ENCODE measurements at places on chromosomes 16 and 17.

- no peak for DNase-seq
Measured at GRCh38 chr17:31392002-31392855, 754 bp downstream of the RAB11FIP4 start.

- DNase-seq = no peak
Measured at GRCh38 chr16:67441271-67441753, 10.4 kb downstream of the HSD11B2 start.

DNA sequence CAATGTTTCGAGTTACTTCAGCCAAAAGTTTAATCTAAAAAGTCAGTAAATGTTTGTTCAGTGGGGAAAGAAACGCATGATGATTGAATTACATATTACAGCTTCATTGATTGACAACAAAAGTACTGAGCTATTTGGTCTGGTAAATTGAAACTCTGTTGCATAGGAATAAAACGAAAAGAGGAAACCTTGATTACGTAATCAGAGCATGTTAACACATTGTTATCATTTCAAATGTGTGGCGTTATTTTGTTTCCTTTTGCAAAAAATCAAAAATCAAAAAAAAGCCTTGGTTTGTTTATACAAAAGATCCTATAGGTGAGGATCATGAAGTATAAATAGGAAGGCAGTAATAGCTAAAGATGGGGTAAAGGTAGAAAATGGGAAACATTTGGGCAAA is 19.5 kb upstream of the CA10 start:
- DNase-seq = no peak

GRCh38 chr17:9204637-9205329 is 183.5 kb downstream of the NTN1 start:
- DNase-seq = no peak

DNA sequence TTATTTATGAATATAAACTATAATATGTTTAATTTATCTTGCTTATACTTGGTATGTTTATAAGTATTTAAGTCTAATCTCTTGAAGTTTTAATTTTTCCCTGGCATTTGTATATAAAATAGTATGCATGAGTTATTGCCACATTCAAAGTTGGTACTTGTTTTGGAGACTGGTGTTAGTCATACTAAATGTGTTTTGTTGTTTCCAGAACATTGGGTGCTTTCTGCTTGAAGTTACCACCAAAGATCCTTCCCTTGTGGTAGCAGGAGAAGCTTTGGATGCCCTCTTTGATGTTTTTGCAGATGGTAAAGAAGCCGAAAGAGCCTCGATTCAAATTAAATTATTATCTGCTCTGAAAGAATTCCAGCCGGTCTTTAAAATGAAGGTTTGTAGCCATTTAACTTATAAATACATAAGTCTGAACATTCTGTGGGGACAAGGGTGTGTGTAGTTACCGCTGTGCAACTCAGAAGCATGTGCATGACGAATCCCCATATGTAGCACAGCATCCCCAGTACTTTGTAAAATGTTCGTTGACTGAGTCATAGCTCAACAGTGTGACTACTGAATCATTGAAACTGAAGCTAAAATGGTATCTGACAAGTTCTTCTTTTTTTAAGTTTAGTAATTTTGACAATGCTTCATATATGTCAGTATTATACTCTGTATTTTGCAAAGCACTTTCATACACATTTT is 36.4 kb downstream of the HEATR3 start:
- peak; percentile 84 for DNase-seq

- peak; percentile 3 for DNase-seq
Measured at GRCh38 chr17:69997332-69997731, 77.7 kb upstream of the KCNJ16 start.

GRCh38 chr16:79751471-79752184 is 151.1 kb upstream of the MAF start:
- peak; percentile 44 for DNase-seq

GRCh38 chr16:22265351-22265750 is 31.9 kb upstream of the POLR3E start:
- no peak for DNase-seq

DNA sequence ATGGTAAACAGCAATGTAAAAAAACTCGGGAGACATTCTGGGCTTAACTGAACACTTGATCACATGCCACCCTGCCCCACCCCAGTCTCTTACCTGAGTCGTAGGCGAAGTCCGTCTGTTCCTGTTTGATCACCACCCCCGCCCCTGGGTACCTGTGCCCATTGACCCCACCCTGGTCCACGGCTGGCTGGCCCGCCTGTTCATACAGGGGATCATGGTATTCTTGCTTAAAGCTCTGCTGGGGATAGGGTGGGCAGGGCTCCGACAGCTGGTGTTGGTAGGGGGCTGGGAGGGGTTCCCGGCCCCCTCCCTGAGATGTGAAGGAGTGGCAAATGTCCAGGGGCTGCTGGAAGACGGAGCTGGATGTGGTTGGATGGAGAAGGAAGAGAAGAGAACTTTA is 13.6 kb downstream of the ETV4 start:
- no peak for DNase-seq

- DNase-seq = no peak
Measured at GRCh38 chr17:19759568-19760549, 11.8 kb upstream of the ALDH3A1 start.

DNA sequence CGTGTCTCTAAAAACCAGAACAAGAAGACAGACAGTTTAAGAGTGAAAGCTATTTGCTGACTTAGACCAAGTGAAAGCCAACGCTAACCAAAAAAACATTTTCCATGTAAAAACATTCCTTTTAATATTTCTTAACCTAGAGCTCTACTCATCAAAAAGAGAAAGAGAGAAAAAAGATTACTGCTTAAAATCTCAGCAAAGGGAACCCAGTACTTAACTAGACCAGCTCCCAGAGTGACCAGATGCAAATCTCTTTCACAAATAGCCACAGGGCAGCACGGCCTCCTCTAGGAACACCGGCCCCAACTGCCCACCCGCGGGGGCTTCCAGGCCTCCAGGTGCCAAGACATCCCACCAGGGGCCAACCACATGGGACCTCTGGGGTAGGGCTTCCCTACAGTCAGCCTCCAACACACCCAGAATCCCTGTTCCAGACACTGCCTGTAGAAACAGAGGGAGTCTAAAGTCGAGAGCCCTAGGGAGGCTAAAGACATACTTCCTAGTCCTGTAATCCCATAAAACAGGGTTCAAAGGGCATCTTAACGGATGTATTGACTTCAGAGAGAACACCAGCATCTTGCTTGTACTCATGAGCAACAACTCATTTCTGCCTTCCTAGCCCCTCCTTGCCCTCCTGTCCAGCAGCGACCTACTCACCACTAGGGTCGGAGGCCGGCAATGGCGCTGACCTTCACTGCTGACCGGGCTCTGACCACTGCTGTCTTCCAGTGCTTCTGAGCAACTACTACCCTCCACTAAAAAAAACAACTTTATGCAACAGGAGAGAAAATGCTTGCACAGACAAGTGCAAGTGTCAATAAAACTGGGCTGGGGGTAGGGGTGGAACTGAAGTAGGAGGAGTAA is 21.3 kb downstream of the ZCCHC14 start:
- DNase-seq = no peak

- DNase-seq = peak; percentile 5
Measured at GRCh38 chr17:58487589-58488427, at the start of gene HSF5. Gene HSF5 (minus strand): TSS chr17:58488408. CDS start chr17:58488274, 134 bp downstream.

- DNase-seq = no peak
Measured at GRCh38 chr16:8714174-8714573, 39.8 kb downstream of the ABAT start.

- DNase-seq = no peak
Measured at GRCh38 chr17:34246446-34246845, 8.6 kb upstream of the CCL2 start.

DNA sequence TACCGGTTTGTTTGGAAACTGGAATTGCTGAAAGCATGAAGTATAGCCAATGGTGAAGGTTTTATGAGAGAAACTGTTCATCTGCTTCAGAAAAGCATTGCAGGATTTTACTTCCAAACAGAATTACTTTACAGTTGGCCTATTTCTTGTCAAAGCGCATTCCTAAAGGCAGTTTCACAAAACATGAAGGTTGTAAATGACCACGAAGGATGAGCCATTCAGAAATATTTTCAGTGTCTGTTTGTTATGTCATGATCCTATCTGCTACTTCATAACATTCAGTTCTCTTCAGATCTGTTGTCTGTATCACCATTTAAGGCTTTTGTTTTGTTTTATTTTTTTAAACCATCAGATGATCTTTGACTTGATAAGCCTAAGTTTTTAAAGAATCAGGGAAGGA is 45.7 kb downstream of the AATF start:
- DNase-seq = peak; percentile 71

DNA sequence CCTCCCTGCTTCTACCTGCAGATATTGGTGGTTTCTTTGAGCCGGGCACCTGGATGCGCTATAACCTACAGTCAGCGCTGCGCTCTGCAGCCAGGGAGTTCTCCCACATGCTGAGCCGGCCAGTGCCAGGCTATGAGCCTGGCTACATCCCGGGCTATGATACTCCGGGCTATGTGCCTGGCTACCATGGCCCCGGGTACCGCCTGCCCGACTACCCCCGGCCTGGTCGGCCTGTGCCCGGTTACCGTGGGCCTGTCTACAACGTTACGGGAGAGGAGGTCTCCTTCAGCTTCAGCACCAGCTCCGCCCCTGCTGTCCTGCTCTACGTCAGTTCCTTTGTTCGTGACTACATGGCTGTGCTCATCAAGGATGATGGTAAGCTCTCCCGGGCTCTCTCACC is 13.2 kb downstream of the CNTNAP1 start:
- DNase-seq = no peak

- no peak for DNase-seq
Measured at GRCh38 chr16:85424260-85425073, 188.7 kb upstream of the GSE1 start.

- DNase-seq = no peak
Measured at GRCh38 chr17:47214931-47215330, 5.8 kb downstream of the MYL4 start.

- no peak for DNase-seq
Measured at GRCh38 chr17:9208381-9209105, 187.2 kb downstream of the NTN1 start.

DNA sequence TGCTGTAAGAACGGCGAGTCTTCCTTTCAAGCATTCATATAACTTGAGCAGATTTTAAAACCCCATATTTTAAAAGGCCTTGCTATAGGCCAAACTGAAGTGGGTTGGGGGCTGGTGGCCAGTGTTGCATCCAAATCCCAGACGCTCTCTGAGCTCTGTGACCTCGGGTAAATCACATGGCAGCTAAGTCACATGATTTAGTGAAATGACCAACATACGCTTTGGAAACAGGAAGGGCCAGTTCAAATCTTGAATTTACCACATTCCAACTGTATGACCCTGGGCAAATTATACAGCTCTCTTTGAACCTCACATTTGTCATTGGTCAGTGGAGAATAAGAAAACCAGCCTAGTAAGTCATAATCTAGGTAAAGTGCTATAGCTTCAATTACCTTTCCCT is 519.3 kb downstream of the HAPSTR1 start:
- DNase-seq = no peak

DNA sequence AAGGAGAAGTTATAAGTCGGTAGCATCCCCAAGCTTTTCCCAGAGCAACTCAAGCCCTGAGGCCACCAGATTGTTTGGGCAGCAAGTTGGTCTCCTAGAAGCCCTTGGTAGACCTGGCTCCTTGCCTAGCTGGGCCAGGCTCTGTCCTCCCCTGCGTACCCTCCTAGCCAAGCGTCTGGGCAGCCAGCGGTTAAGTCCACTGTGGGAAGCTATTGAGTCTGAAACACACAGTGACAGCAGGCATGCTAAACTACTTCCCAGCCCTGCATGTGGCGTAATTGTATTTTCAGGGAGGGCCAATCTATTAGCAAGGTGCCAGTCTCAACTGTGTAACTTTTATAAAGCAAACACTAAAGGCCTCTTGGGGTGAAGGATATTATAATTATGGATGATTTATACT is 419.1 kb upstream of the RBFOX1 start:
- DNase-seq = no peak

- DNase-seq = no peak
Measured at GRCh38 chr16:67158637-67159600, 790 bp downstream of the TRADD start.

- peak; percentile 63 for DNase-seq
Measured at GRCh38 chr17:62617894-62618472, 9.5 kb upstream of the MRC2 start.

- peak; percentile 69 for DNase-seq
Measured at GRCh38 chr17:5832886-5833285, 237.3 kb upstream of the WSCD1 start.

DNA sequence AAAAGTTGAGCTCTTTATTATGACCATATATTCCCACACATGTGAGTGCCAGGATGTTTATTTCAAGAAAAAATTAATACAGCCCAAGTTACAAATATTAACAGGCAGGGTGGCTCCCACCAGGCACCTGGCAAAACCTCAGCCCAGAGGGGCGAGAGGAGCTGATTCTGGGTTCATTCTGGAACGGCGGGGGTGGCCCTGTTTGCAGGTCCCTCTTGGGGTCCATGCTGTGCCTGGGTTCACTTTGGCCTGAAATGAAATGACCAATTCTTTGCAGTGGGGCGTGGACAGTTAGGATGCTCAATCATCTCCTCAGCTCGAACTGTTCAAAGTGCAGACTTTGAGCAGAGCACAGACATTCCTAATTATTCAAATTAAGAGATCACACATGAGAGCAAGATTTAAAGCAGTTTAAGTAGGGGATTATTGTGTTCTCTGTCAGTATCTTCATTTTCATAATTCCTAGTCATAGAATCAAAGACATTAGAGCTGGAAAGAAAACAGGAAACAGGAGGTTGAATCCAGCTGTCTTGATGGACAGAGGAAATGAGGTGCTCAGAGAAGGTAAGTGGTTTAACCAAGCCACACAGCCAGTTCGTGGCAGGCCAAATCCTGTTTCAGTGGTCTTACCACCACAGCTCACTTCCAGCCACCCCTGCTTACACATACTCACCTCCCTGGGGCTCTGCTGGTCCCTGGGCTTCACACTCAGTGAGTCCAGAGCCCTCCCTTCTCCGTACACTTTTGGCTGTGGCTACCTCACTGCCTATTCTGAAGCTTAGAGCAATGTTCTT is 363.9 kb upstream of the TNRC6C start:
- no peak for DNase-seq

DNA sequence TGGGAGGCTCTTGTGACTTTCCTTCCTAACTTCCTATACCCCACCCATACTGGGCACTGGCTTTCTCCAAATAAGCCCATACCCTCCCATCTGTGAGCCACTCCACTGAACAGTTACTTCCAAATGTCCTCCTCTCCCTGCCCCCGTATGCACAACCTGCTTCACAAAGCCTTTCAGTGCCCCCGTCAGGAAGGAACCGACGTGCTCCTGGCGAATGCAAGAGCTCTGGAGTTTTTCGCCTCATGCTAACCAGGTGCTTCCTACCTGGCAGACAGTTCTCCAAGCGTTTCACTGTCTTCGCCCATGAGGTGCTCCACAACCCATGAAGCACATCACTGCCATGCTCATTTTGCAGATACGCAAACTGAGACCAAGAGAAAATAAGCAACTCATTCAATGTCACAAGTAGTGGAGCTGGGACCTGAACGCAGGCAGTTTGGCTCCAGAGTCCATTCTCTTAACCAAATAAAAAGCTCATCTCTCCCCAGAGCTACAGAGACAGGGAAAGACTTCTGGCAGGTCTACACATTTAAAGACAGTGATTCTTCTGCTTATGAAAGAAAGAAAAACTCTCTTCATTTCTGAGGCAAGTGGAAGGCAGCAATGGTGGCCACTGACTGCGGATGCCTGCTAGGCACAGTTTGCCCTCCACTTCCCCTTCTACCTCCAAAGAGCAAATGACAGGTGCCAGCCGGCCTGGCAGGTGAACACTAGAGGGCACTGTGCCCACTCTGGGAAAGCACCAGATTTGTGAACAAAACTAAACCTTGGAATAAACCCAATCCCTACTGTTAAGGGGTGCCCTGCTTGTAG is 23.8 kb downstream of the SPHK1 start:
- peak; percentile 36 for DNase-seq
